ENCODE measurements at places on chromosomes 1 and 21.

DNA sequence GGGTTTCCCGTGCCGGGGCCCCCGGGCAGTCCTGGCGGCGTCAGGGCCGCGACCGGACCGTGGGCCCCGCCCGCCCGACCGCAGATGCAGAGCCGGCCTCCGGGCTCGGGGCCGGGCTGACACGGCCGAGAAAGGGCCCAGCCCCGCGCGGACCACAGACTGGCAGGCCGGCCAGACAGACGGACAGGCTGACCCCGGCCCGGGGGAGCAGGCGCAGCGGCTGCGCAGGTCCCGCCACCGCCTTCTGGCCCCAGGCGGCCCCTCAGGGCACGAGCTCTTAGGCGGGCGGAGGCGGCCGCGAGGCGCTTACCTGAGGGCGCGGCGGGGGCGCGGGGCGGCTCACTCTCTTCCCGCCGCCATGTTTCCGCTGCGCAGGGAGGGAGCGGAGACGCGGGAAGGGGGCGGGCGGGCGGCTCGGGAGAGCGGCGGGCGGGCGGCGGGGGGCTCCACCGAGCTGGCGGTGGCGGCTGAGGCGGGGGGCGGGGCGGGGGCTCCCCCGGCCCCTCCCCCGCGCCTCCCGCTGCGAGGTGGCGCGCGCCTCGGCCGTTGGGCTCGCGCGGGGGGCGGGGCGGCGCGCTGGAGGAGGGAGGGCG, at the start of gene SCMH1:
SCMH1 (minus strand) TSS at position 558 of the 593 bp plus-strand sequence. CDS start 56,173 bp downstream, outside the sequence.
- peak; percentile 73 for DNase-seq

DNA sequence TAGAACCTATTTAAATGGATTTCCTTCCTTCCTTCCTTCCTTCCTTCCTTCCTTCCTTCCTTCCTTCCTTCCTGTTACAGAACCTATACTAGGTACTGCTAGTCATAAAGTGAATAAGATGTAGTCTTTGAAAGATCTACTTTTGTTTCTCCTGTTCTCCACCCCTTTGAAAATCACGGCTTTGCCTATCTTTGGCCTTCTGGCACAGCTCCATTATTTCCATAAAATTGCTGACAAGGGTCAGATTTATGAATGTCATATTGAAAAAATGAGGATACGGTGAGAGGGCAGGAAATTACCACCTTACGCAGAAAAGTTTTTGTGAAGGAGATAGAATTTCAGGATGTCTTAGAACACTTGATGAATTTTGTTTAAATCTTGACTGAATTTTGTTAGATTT, 18.1 kb upstream of the HMCN1 start:
- DNase-seq: no peak

DNA sequence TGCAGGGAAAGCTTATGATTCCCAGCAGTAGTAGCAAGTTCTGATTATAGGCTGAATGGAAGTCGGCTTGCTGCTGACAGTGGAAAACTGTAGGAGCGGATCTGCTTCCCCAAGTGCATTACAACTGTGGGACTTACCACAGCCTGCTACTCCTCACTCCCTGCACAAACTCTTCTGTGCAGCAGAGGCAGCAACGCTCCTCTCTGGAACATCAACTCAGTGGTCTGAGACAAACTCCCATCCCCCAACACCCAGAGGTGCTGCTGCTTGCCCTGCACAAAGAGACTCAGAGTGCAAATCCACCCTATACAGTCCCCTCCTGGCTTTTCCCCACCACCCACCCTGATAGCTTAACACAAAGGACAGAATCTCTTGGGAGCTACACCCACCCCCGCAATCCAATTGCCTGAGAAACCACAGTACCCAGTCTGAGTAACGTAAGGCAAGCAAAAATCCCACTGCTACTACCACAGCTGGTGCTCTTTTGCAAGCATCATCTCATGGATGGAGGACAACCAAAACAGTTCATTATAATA, 1455.2 kb downstream of the AMY1C start:
- no peak for DNase-seq

DNA sequence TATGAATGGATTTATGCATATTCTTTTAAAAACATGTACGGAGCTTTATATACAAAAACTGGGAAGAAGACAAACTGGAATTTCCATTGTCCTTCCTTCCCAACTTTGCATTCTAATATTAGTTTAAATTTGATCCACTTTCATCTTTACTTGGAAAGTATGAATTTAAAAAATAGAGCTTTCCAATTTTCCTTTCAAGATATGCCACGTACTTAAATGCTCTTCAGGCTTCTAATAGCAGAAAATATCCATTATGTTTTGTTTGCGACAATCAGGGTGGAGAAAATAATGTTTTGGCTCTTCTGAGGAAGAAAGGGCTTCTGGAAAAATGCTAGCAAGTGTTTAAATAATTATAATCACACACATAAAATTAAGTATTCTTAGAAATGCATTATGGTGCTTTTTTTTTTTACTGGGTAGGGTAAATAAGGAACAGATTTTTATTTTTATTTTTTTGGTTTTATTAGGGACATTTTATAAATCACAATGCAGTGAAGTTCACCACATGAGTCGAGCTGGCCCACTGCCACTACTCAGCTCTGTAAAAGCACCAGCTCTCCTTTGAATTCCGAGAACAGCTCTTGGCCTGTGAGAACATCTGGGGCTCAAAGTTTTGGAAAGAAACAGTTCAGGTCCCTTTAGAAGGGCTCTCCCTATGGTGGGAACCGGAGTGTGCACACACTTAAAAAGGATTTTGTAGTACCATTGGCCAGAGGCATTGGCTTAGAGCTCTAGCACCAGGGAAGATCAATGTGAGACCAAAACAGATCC, 287.4 kb upstream of the LYPLAL1 start:
- no peak for DNase-seq

DNA sequence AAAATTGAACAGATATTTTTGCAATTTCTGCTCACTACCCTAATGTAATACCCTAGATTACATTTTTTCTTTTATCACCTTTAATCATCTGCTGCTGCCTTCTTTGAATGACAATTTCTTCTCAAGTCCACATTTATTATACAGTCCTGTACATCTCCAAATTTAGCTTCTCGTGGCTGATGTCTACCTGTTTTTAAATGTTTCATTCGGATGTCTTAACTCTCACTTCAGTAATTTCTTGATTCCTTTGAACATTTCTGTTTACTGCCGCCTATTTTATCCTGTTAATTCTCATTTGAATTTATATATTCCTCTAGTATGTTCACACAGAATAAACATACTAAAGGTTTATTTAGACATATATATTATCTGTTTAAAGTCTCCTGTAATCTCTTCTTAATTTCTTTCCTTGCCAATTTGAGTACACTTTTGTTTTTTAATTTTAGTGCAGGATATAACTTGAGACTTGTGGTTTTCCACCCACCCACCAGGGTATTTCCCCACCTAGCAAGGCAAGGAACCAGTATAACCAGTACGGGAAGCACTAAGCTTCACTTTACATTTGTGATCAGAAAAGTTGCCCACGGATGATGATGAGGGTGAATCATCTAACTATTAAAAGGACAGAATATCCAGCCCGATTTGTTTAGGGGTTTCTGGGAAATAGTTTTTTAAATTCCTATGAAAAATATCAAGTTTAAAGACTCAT, 12.7 kb downstream of the INSL5 start:
- peak; percentile 62 for DNase-seq

DNA sequence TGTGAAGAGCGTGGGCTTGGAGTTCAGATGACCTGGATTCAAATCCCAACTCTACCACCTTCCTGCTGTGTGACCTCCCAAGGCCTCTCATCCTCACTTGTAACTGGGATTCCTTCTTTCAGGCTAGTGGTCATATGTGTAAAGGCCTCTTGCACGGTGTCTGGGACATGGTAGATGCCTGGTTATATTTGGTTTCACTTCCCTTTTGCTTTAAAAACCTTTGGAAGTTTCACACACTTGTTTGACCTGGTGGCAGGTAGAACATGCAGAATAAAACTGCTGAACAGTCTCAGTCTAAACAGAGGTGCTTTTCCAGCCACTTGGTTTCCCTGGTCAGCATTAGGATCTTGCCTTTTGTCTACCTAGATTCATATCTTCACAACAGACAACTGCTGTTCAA, 37.0 kb upstream of the RCAN3 start:
- DNase-seq: no peak

- no peak for DNase-seq
These were observed 1.8 kb downstream of the CLDN17 start for GRCh38 chr21:30164796-30165195.

GRCh38 chr21:29406385-29406784, 107.7 kb downstream of the BACH1 start:
- no peak for DNase-seq

Measured in activated T-cell treated with anti-CD3 and anti-CD28 coated beads, Interleukin-2, amount 50 U/mL, for 72 hours (primary cell).